SK-N-SH treated with all-trans-retinoic acid at 6 μM for 48 hours (cell line): ENCODE measurements at places on chromosomes 11 and 22.
A peak's percentile ranks its signal among the peaks of the same experiment; 100 is the strongest.

DNA sequence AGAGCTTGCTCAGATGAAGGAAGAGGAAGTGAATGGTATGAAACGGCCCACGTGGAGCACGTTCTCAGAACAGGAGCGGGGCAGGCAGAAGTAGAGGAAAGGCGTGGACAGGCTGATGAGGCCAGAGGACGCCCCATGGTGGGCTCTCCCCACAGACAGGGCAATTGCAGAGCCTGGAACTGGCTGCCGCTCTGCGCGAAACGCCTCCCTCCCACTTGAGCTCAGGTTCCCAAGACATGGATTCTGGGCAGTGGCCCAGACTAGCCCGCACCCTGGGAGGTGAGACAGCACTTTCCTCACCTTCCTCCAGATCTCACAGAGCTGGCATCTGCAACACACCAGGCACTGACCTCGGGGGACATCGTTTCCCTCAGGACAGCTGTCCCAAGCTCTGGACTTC, 117.6 kb downstream of the PHF21B start:
- ATAC-seq: no peak

DNA sequence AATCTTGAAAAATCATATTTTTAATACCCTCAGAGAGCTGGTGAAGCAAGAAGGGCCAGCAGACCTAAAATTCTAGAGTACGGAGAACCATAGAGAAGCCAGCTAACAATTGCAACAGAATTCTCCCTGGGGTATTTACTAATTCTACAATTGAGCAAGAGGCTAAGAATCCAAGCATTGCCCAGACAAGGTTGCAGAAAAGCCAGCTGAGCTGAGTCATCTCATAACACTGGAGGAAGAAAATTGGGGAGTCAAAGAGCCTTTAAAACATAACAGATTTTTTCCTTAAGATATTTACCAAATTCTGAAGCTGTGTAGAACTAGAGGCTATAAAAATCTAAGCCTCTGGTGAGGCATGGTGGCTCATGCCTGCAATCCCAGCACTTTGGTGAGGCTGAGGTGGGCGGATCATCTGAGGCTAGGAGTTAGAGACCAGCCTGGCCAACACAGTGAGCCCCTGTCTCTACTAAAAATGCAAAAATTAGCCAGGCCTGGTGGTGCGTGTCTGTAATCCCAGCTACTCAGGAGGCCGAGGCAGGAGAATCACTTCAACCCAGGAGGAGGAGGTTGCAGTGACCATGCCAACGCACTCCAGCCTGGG, 13.6 kb upstream of the TMEM216 start:
- ATAC-seq: peak; percentile 86

GRCh38 chr22:19604711-19605268, 80.6 kb upstream of the CLDN5 start:
- no peak for ATAC-seq

DNA sequence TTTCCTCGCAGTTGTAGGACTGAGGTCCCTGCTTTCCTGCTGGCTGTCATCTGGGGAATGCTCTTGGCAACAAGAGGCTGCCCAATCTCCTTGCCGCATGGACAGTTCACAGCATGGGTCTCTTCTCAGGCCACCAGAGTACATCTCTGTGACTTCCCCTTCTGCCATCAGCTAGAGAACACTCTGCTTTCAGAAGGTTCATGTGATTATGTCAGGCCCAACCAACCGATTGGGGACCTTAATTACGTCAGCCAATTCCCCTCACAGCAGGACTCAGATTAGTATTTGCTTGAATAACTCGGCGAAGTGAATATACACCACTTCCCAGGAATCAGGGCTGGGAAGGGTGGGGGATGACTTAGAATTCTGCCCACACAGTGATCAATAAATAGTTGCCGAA, 61.9 kb upstream of the CSNK2A3 start:
- ATAC-seq: no peak

DNA sequence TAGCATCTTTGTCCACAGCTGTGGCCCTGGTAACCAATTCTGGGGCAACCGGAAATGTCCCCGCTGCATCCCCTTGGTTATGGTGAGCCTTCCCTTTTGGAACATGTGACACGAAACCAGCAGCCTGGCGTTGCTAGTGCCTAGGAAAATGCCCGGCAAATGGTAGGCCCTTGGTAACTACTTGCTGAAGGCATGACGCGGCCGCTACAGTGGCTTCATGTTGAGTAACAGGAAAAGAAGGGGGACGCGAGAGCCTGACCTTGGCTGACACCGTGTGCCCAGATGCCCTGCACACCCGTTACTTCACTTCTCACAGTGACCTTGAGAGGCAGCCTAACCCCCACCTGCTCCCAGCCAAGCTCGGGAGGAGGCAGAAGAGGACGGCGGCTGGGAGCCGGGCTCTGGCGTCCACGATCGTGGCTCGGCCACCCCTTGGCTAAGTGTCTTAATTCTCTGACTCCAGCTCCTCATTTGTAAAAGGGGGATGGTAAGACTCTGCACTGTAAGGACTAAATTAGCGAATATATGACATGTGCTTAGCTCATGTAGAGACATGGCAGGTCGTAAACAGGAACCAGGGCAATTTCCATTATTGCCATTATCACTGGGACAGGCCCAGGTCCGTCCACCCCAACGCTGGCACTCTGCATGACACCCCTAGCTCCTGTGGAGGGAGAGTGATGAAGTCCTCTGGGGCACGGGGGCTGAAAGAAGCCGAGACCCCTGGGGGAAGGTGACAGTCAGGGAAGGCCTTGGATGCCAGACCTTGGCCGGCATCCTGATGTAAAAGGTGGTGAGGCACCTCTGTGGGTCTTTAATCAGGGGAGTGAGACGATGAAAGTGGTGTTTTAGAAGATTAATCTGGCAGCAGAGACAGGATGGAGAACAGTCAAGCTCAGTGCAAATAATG, 18.9 kb downstream of the IFT27 start:
- ATAC-seq: no peak
